Naive thymus-derived CD4-positive, alpha-beta T cell (primary cell): ENCODE measurements at places on chromosomes 5 and 9. TPM values are rescaled to one million over a fixed set of nuclear protein-coding genes. Genes with fewer than 3 reads are reported as not detected.

- no peaks in the 10 kb centered on the region for H3K4me1 ChIP-seq
- H3K27ac ChIP-seq, result no peak overlapping the region
- H3K4me3 ChIP-seq, result no peak overlapping the region
- no peaks in the 10 kb centered on the region for H3K27me3 ChIP-seq
Measured at GRCh38 chr5:41346609-41347008, 133.3 kb upstream of the C6 start.

The FAT2 gene
- not detected for total RNA-seq

DNA sequence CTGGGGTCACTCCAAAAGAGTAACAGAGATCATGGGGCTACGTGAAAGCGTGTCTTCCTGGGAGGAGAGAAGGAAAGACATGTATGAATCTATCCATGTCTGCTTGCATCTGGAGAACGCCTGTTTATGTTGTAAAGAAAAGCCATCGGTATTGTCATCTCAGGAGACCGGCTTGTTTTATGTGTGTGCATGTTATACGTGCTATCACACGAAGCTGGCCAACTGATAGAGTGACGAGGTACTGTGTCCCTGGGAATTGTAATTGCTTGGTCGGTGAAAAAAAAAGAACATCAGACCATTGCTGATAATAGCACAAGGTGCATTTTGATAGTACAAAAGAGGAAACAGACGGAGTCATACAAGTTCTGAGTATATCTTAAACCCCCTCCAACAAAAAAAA is 370 bp upstream of the CDH6 start:
- DNase-seq, result no peak
- no peak overlapping the region for H3K4me3 ChIP-seq
- H3K36me3 ChIP-seq, result no peaks in the 10 kb centered on the region
- no peaks in the 10 kb centered on the region for H3K27me3 ChIP-seq
- H3K27ac ChIP-seq, result no peak overlapping the region
- no peaks in the 10 kb centered on the region for H3K4me1 ChIP-seq

- no peaks in the 10 kb centered on the region for H3K4me1 ChIP-seq
- H3K36me3 ChIP-seq, result no peaks in the 10 kb centered on the region
- H3K4me3 ChIP-seq, result no peak overlapping the region
- no peaks in the 10 kb centered on the region for H3K27me3 ChIP-seq
- DNase-seq, result no peak
Measured at GRCh38 chr9:1300941-1301340, 250.8 kb downstream of the DMRT2 start.

DNA sequence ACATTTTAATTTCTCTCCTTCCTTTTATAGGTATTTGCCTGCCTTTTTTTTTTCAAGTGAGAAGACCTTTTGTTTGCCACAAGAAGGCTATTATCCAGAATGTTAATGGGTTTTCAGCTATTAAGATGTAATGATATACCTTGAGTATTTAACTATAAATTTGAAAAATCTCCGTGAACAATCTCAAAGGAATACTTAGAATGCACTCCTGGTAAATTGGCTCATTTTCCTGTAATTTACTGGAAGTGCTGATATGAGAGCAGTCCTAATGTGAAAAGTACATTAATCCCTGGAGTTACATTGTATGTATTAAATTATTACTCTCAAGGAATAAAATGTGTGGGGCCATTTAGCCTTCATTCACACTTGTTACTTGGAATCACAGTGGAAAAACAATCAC is 32.4 kb downstream of the AOPEP start:
- H3K27ac ChIP-seq, result no peak overlapping the region
- H3K4me3 ChIP-seq, result no peak overlapping the region
- no peaks in the 10 kb centered on the region for H3K27me3 ChIP-seq
- H3K36me3 ChIP-seq, result no peaks in the 10 kb centered on the region

The CD14 gene
- 8.8 TPM for total RNA-seq

DNA sequence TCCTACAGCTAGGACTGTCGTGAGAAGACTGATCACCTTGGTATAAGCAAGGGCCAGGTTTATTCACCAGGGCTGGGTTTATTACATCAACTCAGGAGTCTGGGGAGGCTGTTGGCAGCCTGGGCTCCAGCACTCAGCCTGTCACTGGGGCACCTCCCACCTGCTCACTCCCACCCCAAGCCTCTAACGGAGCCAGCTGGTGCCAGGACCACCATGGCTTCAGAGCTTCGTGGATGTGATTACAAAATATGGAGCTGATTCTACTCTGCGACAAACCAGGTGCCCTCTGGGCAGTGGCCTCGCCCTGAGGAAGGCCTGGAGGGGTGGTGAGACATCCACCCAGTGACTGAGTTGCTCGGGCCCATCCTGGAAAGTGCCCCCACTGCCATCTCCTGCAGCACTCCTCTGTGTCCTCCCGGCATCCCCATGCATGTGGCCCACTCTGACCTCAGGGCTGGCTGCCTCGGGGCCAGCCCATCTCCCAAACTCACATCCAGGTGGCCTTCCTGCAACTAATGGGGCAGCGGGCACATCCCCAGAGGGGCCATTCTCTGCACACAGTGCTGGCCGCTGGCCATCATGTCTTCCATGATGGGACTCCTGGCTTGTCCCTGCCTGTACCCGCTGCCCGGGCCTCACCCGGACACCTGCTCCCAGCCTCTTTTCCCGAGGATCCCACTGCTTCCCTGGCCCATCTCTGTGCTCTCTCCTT is 49.6 kb downstream of the SECISBP2 start:
- no peak overlapping the region for H3K4me3 ChIP-seq
- H3K27ac ChIP-seq, result no peak overlapping the region
- peaks cover 5% of the 10 kb centered on the region for H3K36me3 ChIP-seq
- H3K27me3 ChIP-seq, result no peaks in the 10 kb centered on the region

DNA sequence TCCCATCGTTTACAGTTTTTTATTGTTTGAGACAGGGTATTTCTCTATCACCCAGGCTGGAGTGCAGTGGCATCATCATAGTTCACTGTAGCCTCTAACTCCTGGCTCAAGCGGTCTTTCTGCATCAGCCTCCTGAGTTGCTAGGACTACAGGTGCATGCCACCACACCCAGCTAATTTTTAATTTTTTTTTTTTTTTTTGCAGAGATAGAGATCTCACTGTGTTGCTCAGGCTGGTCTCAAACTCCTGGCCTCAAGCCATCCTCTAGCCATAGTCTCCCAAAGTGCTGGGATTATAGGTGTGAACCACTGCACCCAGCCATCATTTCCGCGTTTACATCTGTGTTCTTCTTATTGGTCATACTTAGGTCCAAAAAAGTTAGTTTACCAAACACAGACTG is 53.6 kb downstream of the FSD1L start:
- no peaks in the 10 kb centered on the region for H3K4me1 ChIP-seq
- no peak overlapping the region for H3K27ac ChIP-seq
- H3K36me3 ChIP-seq, result no peaks in the 10 kb centered on the region
- H3K27me3 ChIP-seq, result no peaks in the 10 kb centered on the region

The PDE6A gene
- not detected for total RNA-seq

GRCh38 chr5:66851306-66851705 is 255.1 kb downstream of the MAST4 start:
- no peak overlapping the region for H3K4me3 ChIP-seq
- H3K36me3 ChIP-seq, result no peaks in the 10 kb centered on the region
- H3K4me1 ChIP-seq, result no peaks in the 10 kb centered on the region
- no peak overlapping the region for H3K27ac ChIP-seq

The WWC1 gene
- 0.68 TPM for total RNA-seq

DNA sequence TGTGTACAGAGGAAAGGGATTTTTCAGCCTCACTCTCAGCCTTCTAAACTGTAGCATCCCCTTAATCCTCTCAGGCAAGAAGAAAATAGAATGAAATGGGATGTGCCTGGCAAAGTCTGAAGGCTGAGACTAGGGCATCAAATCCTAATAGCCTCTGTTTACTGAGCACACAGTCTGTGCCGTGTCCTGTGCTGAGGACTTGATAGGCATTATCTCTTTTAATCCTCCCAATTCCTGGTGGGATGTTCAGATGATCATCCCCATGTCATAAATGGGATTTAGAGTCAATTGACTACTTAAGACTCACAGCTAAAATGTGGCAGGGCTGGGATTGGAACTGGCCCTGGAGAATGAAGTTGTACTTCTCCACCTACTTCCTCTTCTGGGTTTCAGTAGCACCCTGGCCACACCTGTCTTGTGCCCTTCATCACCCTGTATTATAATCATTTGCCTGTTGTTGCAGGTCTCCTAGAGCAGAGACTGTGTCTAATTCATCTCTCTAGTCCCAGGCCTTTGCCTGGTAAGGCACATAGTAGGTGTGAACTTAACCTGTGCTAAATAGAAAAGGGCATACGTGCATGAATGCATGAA is 81.0 kb downstream of the WWC1 start:
- no peaks in the 10 kb centered on the region for H3K27me3 ChIP-seq
- H3K4me1 ChIP-seq, result no peaks in the 10 kb centered on the region
- no peak overlapping the region for H3K4me3 ChIP-seq
- no peak overlapping the region for H3K27ac ChIP-seq
- no peak for DNase-seq

The TMEM232 gene
- total RNA-seq, result 0.59 and 1.6 TPM in 2 replicates

DNA sequence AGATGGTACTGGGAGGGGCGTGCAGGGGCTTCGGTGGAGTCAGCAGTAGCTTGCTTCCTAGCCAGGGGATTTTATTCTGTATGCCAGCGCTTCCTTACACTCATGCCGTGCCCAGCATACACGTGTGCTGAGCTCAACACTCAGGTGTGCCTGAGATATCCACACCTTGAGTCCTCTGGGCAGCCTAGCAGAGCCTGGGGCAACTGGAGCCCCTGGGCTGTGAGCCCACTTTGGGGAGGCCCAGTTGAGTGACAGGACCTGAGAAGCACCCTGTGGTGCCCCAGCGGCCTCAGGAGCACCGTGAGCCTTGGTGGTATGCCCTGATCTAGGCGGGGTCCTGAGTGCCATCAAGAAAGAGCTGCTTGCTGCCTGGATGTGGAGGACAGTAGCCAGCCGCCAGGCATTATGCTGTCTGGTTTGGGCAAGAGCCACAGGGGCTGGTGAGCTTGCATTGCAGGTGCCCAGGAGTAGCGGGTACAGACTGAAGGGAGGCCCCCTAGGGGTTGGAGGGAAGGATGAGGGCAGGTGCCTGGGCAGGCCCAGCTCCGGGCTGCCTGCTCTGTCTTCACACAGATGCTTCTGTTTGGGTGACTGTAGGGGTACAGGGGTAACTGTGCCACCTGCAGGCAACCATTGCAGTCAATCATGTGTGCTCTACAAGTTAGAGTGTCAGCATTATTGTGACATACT is 42.9 kb downstream of the BNIP1 start:
- H3K27me3 ChIP-seq, result no peaks in the 10 kb centered on the region
- no peak for DNase-seq
- no peaks in the 10 kb centered on the region for H3K36me3 ChIP-seq
- H3K27ac ChIP-seq, result no peak overlapping the region
- H3K4me1 ChIP-seq, result no peaks in the 10 kb centered on the region
- H3K4me3 ChIP-seq, result no peak overlapping the region

DNA sequence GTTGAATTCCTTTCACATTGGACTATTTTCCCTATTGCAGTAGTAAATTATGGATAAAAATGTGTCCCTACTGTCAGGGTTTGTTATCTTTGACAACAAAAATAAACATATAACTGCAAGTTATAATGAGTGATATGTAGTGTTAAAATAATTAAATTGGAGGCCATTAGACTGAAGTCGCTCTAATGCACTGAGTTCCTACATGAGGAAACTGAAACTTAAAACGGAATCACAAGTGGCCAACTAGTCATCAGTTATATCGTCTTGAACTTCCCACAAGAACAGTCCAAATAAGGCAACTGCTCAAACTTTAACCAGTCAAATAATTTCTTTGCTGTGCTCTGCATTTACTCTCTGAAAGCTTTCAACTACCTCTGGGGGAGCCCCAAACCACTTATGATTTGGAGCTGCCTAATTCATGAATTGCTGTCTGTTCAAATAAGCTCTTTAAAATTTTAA is 2.1 kb upstream of the IFT74 start:
- DNase-seq, result no peak
- H3K4me1 ChIP-seq, result peaks cover 3% of the 10 kb centered on the region
- no peak overlapping the region for H3K27ac ChIP-seq

DNA sequence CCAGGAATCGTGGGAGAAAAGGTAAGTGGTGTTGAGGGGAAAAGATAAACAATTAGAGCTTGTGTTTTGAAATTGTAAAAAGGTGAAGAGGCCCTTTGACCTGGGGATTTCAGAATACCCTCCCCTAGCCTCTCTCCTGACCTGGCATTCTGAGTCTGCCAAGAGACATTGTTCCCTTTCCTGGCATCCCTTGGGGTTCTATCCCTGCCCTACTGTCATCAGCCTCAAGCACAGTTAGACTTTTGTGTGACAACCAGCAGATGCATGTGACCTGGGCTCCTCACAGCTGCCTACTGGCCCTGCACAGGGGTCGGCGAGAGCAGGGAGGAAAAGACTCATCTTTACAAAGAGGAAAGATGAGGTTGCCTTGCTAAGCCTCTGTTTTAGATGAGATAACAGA is 72.2 kb upstream of the ORM1 start:
- H3K4me3 ChIP-seq, result no peak overlapping the region
- H3K27ac ChIP-seq, result no peak overlapping the region
- H3K4me1 ChIP-seq, result no peaks in the 10 kb centered on the region
- no peak for DNase-seq
- H3K36me3 ChIP-seq, result no peaks in the 10 kb centered on the region

The FOXD4L3 gene
- total RNA-seq, result 0.30 TPM
